ENCODE measurements at places on chromosomes 1 and 21. TPM values are rescaled to one million over a fixed set of nuclear protein-coding genes. Genes with fewer than 3 reads are reported as not detected.

KCNK2 gene
- under 0.01 TPM for total RNA-seq

GRCh38 chr1:91795591-91796389, 90.2 kb downstream of the TGFBR3 start:
- DNase-seq, result no peak

DNA sequence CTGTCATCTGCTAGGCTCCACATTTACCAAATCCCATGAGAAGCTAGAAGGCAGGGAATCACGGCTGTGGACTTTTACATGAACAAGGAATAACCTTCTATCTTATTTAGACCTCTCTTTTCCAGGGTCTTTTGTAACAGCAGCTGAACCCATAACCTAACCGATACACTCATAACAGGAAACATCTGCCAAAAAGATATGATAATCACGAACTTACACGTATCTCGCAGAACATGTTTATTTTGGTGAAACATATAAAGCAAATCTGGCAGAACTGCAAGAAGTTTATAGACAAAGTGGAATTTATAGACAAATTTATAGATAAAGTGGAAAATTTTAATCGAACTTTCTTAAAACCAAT, 20.4 kb downstream of the TINAGL1 start:
- DNase-seq, result peak; percentile 87

DNA sequence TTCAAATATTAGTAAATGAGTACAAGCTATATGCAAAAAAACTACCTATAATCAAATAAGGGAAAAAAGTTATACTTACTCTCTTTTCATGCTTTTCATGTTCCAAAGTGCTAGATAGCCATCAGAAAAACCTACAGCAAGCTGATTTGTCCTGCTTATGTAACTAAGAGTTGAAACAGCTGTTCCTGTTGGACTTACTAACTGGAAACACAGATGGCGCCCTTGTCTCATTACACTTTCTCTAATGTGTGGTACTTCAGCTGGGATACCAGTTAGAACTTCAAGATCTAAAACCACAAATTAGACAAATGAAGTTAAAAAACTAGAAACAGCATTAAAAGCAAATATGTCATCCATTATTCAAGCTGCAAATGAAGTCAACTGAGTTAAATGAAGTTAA, 24.3 kb downstream of the AHCTF1 start:
- DNase-seq, result peak; percentile 78

NR1I3 gene
- not detected for total RNA-seq

DNA sequence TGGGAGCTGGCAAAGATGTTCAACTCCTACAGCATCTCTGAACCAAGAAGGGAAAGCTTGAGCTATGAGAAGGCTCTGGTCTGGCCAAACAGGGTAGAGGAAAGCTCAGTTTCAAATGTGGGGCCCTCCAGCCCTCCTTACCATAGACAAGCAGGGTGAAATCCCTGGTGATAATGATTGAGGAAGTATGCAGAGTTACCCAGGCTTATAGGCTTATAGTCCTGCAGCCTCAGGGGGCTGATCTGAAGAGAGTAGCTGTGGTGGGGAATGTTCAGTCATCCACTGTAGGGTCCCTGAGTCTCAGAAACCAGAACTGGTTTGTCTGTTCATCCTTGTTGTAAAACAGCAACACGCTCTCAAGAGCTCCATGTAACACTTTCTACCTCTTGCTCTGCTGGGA, 19.8 kb upstream of the LY9 start:
- no peak for DNase-seq

CD5L gene
- not detected for total RNA-seq

DNA sequence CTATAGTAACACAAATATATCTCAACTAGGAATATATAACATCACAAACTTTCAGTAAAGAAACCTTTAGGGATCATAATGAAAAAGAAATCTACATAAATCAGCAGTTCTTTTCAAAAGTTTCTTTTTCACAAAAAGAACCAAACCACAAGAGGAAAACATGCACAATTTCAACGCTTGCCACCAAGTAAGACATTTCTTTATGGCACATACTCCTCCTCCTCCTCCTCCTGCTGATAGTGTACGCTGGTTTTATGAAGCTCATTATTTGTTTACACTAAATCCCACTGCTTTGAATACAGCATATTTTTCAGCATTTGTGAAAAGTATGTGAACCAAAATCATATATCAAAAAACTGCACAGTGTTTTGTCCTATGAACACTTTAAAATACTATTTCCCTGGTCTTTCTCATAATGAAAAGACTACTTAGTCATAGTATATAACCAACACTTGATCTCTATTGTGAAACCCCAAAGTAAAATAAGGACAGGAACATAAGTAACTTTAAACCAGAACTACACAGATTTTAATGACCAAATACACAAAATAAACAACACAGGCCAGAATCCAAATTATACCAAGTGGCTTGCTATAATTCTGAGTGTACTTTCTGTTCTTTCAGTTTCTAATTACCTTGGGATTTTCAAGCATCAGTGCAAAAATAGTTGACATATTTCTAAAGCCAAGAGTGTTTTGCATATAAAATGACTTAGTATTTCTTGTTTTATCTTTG, 184.2 kb downstream of the EIF4G3 start:
- no peak for DNase-seq

GRCh38 chr1:11570821-11571380, 83.3 kb downstream of the FBXO2 start:
- no peak for DNase-seq

DNA sequence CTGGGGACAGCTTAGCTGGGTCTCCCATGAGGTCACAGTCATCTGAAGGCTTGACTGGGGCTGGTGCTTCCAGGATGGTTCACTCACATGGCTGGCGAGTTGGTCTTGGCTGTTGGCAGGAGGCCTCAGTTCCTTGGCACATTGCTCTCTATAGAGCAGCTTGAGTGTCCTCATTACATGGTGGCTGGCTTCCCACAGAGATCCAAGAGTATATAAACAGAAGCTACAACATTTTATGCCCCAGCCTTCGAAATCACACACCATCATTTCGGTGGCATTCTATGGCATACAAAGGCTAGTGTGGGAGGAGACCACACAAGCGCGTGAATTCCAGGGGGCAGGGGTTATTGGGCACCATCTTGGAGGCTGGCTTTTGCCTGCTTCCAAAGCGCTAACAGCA, 63.0 kb downstream of the ALPL start:
- no peak for DNase-seq

ATP6V0B gene
- 164 TPM for total RNA-seq

C4BPA gene
- not detected for total RNA-seq

DNA sequence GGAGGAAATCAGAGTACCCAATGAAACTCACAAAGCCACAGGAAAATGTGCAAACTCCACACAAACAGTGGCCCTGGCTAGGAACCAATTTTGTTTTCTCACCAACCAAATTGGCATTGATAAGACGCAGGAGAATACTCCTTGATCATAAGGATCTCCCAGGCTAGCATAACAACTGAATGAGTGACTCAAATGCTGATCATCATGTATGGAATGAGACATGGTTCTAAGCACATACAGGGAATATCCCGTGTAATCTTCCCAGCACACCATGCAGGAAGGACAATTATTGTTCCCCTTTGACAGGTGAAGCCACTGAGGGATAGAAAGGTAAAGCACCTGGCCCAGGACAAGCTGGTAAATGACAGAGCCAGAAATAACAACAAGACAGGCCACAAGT, 180.0 kb upstream of the DUSP10 start:
- DNase-seq, result no peak

DNA sequence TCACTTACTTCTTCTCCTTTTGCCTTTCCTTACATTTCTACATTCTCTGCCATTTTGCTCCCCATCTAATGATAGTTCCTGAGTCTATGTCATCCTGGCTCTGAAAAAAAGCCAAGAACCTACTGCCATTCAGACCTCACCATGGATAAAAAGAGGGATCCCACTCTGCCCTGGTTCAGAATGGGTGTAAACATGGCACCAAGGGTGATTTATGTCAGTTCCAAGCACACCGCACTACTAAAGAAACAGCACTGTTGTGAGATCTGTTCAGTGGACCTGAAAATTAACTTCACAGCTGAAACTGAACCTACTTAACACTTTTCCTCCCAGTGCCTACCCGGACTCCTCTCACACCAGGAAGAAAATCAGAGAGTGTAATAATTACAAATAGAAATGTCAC, 72.3 kb upstream of the NTPCR start:
- DNase-seq, result no peak

OR2T11 gene
- not detected for total RNA-seq

SLC6A17 gene
- 1.1 TPM for total RNA-seq

GRCh38 chr21:41133874-41134522, 34.0 kb upstream of the BACE2 start:
- peak; percentile 74 for DNase-seq

C8A gene
- total RNA-seq, result not detected

- DNase-seq, result no peak
Observed at GRCh38 chr1:201324821-201325677, 41.7 kb downstream of the PKP1 start.

EPRS1 gene
- 84.8 TPM for total RNA-seq

EXO1 gene
- total RNA-seq, result 4.8 TPM

DNA sequence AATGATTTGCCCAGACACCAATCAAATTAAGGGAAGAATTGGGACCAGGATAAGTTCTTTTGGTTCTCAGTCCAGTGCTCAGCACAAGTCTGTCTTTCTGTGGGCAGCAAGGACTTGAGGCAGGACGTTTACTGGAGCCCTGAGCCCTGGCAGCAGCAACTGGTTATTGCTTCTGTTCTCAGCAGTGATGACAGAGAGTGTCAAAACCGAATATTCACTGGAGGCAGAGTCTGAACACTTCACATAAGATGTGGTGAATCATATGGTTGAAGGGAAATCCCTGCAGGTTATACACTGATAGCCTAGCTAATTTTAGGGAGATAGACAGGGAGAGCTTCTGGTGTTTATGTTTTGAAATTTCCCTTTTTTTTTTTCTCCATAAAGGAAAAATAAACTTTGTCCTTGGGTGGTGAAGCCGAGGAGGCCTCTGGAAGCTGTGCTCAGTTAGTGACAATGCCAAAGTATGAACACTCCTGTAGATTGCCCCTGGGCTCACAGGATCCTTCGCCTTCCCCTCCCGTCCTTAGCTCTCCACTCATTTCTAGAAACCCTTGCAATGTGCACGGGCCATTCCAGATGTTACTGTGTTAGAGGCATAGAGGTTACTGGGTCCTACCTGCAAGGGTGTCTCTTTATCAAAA, 26.3 kb upstream of the TSPAN2 start:
- DNase-seq, result no peak

DNA sequence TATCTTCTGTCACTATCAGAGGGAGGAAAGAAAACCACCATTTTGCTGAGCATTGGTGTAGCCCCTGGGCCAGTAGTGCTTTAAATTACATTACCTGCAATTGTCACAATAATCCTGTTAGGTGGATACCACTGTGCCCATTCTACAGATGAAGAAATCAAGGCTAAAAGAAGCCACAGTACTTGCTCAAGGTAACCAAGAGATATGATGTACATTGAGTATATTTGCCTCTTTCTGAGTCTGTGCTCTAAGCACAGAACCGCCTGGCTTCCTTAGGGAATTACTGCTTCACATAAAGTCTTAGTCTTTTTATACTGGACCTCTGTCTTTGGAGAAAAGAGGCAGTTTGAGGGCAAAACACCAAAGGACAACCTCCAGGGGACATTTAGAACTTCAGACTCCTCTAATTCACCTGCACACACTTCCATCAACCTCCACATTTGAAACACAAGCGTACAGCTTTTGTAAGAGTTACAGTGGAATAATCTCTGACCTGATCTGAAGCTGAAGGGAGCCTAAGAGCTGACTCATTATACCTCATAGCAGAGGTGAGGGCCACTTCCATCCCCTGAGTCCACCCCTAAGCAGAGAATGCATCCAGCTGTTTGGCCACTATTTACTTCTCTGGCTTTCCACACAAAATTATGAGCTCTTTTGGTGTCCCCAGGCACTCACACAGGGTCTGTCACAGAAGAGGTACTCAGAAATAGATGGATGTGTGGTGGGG, 61.8 kb downstream of the PLPP3 start:
- DNase-seq, result no peak

CELA3A gene
- not detected for total RNA-seq

- no peak for DNase-seq
Observed at GRCh38 chr1:236612349-236612748, 8.0 kb upstream of the HEATR1 start.

- DNase-seq, result no peak
Observed at GRCh38 chr1:38133756-38134155, 87.2 kb upstream of the POU3F1 start.

DNA sequence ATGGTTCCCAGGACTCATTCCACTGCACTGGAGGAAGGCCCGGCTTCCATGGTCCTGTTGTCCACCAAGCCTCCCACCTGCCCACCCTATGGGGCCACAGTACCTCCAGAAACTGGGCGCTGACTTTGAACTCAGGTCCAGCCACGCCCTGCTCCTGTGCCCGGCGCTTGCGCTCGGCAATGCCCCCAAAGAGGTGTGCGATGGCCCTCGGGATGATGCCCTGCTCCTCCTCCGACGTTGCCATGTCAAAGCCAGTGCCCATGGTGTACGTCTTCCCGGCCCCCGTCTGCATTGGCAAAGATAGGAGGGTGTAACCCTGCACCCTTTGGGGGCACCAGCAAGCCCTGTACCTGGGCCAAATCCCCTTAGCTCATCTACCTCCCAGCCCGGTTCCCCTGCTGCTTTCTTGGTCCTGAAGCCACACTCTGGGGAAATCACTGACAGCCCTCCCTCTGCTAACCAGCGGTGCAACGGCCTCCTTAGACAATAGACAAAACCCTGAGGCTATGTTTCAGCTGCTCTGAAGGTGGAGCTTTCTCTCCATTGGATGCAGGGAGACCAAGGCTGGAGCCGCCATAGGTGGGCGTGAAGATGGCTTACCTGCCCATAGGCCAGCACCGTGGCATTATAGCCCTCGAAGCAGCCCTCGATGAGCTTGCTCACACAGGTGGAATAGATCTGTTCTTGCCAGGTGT, 14.7 kb downstream of the KIF21B start:
- DNase-seq, result no peak

RUNX3 gene
- total RNA-seq, result not detected

DNA sequence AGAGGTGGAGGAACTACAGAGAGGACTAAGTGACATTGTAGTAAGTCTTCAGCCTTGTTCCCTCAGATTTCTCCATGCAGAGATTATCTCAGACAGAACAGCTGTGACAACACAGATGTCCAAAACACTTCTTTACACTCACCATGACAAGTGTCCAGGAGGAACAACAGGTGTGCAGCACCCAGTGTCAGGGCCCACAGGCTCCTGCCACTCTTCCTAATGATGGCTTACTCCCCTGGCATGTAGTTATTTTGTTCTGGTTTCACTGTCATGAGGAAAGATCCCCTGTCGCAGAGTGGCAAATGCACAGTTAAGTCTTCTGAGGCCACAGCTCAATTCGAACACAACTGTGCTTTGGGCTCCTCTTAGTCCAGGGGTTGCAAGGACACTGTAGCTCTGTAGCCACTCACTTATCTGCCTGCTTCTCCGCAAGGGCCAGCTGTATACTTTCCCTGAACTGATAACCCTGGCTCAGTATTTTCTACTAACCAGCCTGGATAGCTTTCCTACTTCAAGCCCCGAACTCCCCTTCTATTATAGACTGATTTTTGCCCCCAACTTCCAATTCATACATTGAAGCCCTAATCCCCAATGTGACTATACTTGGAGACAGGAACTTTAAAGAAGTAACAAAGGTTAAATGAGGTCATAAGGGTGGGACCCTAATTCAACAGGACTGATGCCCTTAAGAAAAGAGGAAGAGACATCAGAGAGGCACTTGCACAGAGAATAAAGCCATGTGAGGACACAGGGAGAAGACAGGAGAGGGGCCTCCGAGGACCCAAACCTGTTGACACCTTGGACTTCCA, 11.1 kb downstream of the PDZK1 start:
- no peak for DNase-seq
